Muscle of back (tissue), 13 donors: ENCODE measurements at places on chromosomes 2 and 18. TPM values are rescaled to one million over a fixed set of nuclear protein-coding genes. Genes with fewer than 3 reads are reported as not detected.

KCNE4 gene
- 5.3 TPM for polyA plus RNA-seq

- peak; percentile 79 for DNase-seq
These were observed 216.3 kb downstream of the C1D start for GRCh38 chr2:67846370-67847070.

ECEL1 gene
- polyA plus RNA-seq = 0.32 TPM

GRB14 gene
- 1.8 TPM for polyA plus RNA-seq

FOXD4L1 gene
- polyA plus RNA-seq = 1.7 TPM
